ENCODE measurements at places on chromosomes 7 and 10.

DNA sequence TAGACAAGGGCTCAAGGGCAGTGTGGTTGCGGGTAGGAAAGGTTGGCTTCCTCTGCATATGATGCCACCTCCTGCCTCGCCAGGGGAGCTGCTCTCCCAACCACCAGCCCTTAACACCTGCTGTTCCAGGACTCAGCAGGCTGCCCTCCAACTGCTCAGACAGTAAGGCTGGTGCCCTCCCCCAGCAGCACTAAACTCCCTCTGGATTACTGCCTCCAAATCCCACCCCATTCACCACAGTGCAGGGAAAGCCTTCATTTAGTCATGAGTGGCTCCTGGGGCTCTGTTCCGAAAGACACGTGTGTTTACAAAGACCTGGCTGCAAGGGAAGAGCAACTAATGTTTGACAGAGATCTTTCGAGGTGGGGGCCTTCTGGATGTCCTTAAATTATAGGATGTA lies 437.2 kb upstream of the MKI67 start:
- DNase-seq: no peak

GRCh38 chr10:113071446-113071845 lies 121.4 kb downstream of the TCF7L2 start:
- DNase-seq: no peak

- DNase-seq: no peak
Observed at GRCh38 chr7:129228633-129229032, 3.8 kb downstream of the AHCYL2 start.

- DNase-seq: no peak
Observed at GRCh38 chr7:157139810-157140510, 1.2 kb downstream of the UBE3C start.

GRCh38 chr10:85548034-85548433 lies 818.6 kb downstream of the GRID1 start:
- peak; percentile 3 for DNase-seq

DNA sequence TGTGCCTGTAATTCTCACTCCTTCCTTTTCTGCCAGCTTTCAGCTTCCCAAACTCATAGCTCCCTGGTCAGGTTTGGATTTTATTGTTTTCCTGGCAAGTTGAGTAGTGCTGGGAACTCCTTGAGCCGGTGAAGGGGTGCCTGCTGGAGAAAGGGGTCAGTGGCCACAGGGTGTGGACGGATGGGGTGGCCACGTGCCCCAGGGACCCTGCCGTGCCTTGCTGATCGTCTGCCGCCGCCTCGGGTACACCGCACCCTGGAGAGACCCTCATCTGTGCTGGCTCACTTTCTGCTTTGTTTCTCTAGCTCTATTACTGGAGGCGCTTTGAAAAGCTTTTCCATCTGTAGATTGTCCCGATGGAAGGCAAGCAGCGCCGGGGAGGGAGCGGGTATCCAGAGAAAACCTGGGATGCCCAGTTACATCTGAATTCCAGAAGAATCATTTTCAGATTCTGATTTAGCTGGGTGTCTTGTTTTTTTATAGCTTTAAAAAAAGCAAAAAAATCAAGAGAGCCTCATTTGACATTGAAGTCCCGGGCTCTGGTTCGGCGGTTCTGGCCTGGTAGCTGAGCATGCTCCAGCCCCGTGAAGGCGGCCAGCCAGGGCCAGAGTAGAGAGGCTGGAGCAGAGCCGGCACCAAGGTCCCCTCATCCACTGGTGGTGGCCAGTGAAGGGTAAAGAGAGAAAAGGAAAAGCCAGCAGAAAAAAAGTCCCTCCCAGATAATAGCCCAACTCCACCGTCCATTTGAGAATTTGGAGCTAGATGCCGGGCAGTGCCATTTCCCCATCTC lies 510.9 kb upstream of the FOXK1 start:
- no peak for DNase-seq
